Right atrium auricular region (tissue), 2 donors: ENCODE measurements at places on chromosomes 2 and 18. TPM values are rescaled to one million over a fixed set of nuclear protein-coding genes. Genes with fewer than 3 reads are reported as not detected.

Gene MDH1B
- total RNA-seq, result 0.33 TPM

Gene UGT1A8
- not detected for total RNA-seq

Gene OXER1
- 0.48 TPM for total RNA-seq

Gene C2orf15
- total RNA-seq, result not detected

Gene MROH2A
- total RNA-seq, result not detected

Gene POTEC
- not detected for total RNA-seq

Gene PROKR1
- total RNA-seq, result not detected

Gene DSG1
- 4.7 TPM for total RNA-seq

Gene NR4A2
- 8.9 TPM for total RNA-seq

Gene GLB1L
- total RNA-seq, result 1.8 TPM

Gene ORMDL1
- 27.3 TPM for total RNA-seq
